ENCODE measurements at places on chromosomes 16 and 17.

DNA sequence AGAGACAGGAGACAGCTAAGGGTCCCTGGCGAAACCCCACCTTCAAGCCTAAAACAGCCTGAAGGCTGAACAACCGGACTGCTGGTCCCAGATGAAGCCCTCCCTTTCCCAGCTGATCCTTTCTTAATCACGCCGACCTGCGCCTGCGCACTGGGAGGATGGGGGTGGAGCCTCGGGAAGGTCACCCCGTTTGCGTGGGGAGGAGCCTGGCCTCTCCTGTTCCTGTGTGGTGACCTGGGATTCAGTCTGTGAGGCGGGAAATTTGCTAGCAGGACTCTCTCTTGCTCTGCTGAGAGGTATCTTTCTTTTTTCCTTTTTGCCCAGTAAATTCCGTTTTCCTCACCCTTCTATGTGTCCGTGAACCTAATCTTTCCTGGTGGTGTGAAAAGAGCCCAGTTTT is 9.6 kb downstream of the FAM20A start:
- peak; percentile 43 for DNase-seq

GRCh38 chr17:81396722-81397313 is 1.6 kb downstream of the BAHCC1 start:
- DNase-seq: no peak

DNA sequence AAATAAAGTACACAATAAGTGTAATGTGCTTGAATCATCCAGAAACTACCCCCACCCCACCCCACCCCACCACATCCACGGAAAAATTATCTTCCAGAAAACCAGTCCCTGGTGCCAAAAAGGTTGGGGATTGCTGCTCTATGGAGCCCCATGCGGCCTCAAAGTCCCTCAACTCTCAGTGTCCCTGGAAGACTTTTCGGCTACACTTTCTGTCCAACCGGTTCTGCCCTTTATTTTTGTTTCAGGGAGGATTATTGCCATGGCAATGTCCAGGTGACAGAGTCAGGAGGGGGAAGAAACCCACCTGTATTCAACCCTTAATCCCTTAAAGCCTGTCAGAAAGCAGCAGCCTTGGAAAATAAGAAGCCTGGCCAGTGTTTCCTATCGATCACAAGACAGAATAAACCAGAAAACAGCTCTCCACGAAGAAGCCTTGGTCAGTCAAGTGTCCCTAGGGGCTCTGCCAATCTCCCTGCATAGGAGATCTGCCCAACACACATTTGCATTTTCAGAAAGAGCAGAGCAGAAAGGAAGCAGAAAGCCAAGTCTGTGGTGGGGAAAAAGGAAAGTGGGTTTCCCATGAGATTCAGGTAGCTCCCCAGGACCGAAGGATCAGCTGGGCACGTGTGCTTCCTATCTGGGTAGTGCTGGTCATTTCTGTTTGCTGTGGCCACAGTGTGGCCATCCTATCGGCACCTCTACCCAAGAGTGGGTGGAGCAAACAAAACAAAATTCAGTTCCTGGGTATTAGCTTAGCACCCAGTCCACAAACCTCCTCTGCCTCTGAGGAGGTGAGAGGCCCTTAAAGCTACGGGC is 342.7 kb downstream of the SOX9 start:
- DNase-seq: no peak

GRCh38 chr17:63474586-63475460 is 2.0 kb upstream of the ACE start:
- no peak for DNase-seq

GRCh38 chr17:82817947-82818346 is 21.9 kb downstream of the ZNF750 start:
- no peak for DNase-seq

GRCh38 chr17:39547713-39548478 is 59.8 kb downstream of the NEUROD2 start:
- DNase-seq: peak; percentile 81

- DNase-seq: no peak
These were observed 39.8 kb upstream of the AKAP1 start for GRCh38 chr17:57044976-57045867.

GRCh38 chr17:79045842-79046196 is 21.9 kb downstream of the C1QTNF1 start:
- DNase-seq: peak; percentile 87

DNA sequence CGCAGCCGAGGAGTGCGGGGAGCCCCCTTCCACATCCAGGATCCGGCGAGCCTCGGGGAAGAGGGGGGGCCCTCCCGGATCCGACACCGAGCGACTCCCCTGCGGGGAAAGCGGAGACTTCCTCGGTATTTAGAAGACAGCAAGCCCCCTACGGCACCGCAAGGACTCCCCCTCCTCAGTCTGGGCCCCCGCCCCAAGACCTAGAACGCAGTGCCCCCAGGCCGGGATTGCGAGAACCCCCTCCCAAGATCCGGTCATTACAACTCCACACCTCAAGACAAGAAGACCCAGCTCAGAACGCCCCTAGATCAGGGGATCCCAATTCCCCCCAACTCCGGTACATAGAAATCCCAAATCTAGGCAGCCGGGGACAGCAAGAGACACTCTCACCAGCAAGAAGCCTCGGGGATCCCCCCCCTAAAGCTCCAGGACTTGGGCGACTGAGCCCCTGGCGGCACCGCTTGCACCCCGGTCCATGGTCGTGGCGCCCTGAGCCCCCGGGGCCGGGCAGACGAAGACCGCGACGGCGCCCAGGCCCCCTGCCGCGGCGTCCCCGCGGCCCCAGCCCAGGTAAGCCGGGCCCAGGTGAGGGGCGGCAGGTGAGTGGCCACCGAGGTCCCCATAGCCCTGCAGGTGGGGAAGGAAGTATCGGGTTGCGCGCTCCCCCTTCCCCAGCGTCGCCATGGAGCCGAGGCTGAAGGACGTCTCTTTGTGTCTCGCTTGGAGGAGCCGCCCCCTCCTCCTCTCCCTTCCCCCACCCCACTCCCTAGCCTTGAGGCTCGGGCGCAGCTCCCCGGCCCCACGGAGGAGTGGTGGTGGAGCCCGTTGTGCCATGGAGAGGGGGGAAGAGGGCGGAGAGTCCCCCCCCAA is 641 bp downstream of the SBK1 start:
- DNase-seq: no peak

- DNase-seq: no peak
These were observed 45.2 kb downstream of the RNF112 start for GRCh38 chr17:19456016-19456927.

DNA sequence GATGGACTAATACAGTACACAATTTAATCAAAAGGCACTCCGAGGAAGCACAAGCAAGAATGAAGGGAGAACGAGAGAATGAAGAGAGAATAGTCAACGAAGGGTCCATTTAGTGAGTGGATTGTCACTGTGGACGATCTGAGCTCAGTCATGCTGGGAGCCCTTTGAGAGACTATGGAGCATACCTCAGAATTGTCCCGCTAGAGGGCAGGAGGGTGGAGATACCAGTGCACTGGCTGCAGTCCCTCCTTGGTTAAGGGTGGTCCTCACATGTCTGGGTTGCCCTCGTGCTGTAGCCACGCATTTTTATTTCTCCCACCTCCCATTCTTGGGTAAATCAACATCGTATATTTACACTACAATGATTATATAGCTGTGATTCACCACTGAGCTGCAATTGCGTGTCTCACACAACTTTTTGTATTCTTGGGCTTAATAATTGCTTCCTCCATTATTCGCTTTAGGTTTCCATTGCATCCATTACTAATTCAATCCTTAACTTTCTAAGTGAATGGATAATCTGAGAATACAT is 33.2 kb upstream of the FAM20A start:
- DNase-seq: no peak

DNA sequence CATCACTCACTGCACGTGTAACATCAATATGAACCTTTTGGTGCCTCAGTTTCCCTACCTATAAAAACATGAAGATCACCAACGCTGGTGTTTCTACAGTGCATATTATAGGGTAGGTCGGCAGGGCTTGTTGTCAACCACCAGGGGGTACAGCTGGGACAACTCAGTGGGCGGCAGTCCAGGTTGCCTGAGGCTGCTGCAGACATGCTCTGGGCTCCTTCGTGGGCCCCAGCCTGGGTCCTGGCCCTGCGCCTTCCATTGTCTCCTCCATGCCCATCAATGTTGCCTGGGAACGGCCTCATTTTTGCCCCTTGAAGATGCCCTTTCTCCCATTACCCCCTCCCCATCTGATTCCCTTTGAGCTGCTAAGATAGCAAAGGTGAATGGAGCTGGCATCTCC is 89.8 kb downstream of the GSG1L start:
- no peak for DNase-seq

DNA sequence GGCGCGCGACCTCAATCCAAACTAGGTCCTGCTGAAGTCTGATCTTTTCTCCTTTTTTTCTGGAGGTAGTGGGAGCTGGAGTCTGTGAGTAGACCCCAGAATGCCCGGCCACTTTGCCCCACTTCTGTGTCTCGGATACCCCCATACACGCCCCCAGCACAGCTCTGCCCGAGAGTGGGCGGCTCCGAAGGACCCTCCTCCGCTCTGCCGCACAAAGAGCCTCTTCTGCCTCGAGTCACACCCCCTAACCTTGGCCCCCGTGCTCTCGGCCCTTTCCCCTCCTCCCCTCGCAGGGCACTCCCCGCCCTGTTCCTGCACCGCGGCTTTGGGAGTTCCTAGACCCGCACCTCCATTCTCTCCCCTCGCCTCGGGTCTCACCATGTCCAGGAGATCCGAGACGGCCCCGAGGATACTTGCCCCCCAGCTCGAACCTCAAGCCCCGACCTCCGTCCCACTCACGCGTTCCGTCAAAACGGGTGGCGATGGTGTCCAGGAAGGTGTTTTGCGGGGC is 476 bp downstream of the KCNH4 start:
- no peak for DNase-seq

- no peak for DNase-seq
These were observed 3.9 kb downstream of the SPSB3 start for GRCh38 chr16:1778200-1779179.

All from AG20443 (cell line).